A549 treated with RU486 at 1 μM for 4 hours (cell line): ENCODE measurements at places on chromosomes 3 and 15. TPM values are rescaled to one million over a fixed set of nuclear protein-coding genes. Genes with fewer than 3 reads are reported as not detected.

Gene CASR
- not detected in 5 replicates for total RNA-seq

Gene LTF
- not detected in 5 replicates for total RNA-seq

Gene BMF
- 1.5 to 2.2 TPM (median 1.7 TPM) in 5 replicates for total RNA-seq

Gene ATP13A4
- total RNA-seq, result not detected in 5 replicates

Gene SPRED1
- 5.8 to 8.9 TPM (median 8.7 TPM) in 5 replicates for total RNA-seq

Gene LPCAT4
- 42.3 to 64.1 TPM (median 56.1 TPM) in 5 replicates for total RNA-seq

Gene DUSP7
- total RNA-seq, result 14.0 to 17.9 TPM (median 15.9 TPM) in 5 replicates

Gene CCDC54
- not detected in 5 replicates for total RNA-seq

Gene MYD88
- 25.3 to 28.3 TPM (median 26.8 TPM) in 5 replicates for total RNA-seq

Gene CISH
- total RNA-seq, result 0.48 to 0.90 TPM (median 0.67 TPM) in 5 replicates

Gene ZDHHC3
- 35.4 to 41.7 TPM (median 38.3 TPM) in 5 replicates for total RNA-seq

Gene PFKFB4
- total RNA-seq, result 12.5 to 15.7 TPM (median 13.4 TPM) in 5 replicates

Gene ERC2
- total RNA-seq, result 0.23 TPM in 1 of 5 replicates, not detected in the others

Gene IL5RA
- not detected in 5 replicates for total RNA-seq
